NCI-H1092 (cell line): ENCODE measurements at places on chromosomes 3 and 15.

GRCh38 chr3:134284438-134284837 lies 33.8 kb upstream of the RYK start:
- no peak for DNase-seq

DNA sequence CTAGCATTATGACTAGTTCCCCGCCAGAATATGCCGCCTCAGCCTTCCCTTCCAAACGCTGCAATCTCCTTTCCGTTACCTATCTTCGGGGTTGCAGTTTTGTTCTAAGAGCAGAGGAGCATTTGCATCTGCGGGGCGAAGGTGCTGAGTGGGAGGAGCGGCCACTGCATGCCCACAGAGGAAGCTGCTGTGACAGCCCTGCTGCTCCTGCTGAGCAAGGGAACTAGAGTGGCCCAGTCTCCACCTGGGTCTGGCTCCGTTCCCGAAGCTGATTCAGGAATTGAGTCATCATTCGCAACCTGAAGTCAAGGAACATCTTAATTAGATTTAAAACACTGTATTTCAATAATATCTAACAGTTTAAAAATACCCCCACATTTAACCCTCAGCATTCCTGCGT lies 98.2 kb upstream of the TJP1 start:
- no peak for DNase-seq

- DNase-seq = no peak
Measured at GRCh38 chr3:65371053-65371452, 667.7 kb downstream of the MAGI1 start.

- no peak for DNase-seq
Measured at GRCh38 chr15:84894736-84895425, 10.4 kb downstream of the SLC28A1 start.

GRCh38 chr15:74179101-74179841 lies 5.8 kb downstream of the ISLR start:
- no peak for DNase-seq

DNA sequence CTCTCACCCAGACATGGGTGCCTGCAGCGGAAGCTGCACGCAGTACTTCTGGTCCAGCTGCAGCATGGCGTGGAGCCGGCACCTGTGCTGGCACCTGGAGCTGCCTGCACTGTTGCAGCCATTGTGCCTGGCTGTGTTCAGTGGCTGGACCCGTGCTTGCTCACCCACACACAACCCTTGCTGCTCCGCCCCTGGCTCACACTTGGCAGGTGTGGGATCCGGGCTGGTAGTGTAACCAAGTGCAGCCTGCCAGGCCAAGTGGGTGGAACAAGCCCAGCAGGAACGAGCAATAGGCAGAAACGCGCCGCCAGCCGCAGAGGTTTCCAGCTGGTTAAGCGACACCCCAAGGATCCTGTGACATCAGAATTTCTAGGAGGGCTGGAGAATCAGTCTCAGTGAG lies 11.2 kb upstream of the SCAPER start:
- DNase-seq = no peak

DNA sequence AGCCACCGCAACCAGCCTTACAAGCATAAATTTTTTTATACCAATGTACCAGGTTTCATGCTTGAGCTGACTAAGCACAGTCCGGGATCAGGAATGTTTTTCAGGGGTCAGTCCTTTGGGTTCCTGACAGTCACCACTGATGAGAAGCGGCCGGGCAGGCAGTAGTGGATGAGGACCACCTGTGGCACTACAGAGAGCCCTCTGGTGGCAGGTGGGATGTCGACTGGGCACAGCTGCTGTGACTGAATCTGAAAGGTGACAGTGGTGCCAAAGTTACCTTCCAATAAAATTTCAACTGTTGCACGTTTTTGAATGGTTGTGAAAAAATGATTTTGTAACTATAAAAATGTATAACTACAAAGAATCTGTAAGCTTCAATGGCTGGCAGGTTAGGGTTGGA lies 34.0 kb downstream of the TPRA1 start:
- DNase-seq = no peak

DNA sequence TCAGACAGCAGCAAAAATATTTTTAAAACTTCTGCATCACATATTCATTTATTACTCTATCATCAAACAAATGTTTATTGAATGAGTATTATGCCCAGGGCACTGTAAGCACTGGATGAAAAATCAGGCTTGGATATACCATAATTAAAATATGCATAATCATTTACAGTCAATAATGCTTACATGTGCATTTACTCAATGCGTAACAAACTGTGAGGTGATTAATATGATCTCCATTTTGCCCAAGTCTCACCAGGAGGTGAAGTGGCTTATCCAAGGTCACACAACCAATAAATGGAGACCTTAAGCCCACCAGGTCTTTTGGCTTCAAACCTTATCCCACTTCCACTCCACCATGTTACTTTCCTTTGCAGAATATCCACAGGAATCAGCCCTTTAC lies 117.3 kb upstream of the SLC24A5 start:
- DNase-seq = no peak

DNA sequence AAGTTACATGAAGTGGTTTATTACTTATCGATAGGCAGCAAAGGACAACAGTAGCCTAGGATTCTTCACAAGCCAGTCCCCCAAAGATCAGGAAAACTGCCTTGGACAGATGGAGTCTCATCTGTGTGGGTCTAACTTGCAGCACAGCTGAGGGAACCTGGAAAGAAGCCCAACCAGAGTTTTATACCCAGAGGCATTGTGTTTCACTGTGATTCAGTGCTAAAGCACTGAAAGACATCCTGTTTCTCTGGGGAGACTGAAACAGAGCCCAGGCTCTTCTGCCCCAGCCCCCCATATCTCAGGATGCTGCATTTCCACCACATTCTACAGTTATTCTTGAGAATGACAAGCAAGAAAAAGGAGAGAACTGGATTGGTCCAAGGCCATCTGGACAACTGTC lies 48.2 kb upstream of the PYDC2 start:
- no peak for DNase-seq

DNA sequence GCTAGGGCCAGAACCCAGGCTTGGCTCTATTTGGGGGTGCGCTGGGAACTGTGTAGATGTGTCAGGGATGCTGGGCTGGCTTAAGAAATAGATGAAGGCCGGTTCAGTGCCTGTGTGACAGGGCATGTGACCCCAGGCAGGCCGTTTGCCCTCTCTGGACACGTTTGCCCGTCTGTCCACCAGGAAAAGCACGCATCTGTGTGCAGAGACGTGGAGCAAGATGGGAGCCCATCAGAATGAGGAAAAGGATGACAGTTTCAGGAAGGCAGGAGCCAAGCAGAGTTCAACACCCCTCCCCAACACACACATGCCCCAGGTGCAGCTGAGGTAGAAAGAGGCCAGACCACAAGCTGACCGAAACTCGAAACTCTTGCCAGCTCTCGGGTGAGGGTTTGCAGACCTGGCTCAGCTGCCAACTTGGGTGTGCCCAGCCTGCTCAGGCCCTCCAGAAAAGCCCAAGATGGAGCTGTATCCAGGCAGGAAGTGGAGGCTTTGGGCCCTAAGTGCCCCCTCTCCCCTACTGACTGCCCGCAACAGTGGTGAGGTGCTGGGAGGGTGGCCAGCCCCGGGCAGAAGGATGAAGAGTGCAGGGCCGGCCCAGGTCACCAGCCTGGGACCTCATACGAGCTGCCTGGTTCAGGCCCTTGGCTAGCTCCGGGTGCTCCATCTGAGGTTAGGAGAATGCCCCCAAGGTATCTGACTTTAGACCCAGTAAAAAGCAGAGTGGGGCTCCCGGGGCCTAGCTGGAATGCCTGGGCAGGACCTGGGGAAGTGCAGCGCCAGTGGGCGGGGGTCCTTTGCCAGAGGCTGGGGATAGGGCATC lies 10.2 kb upstream of the MESP1 start:
- DNase-seq = no peak

GRCh38 chr3:142353571-142353970 lies 94.3 kb downstream of the XRN1 start:
- no peak for DNase-seq

- no peak for DNase-seq
Measured at GRCh38 chr3:39388741-39389248, 5.6 kb downstream of the SLC25A38 start.

DNA sequence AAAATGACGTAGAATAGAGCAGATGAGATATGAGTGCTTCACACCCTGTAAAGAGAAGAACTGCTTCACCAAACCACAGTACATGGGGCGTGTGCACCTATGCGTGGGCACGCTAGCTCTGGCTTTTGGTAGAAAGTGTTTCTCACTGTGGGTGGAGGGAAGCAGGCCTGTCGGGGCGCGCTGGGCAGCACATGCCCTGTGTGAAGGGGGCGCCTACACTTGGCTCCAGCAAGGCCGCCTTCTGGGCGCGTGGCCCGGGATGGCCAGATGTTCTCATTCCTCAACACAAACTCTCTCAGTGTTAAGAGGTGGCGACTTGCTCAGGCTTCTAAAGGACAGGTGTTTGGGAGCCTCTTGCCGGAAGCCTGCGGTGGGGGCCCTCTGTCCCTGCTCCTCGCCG lies 90.0 kb downstream of the FBLN2 start:
- no peak for DNase-seq
